ENCODE measurements at places on chromosomes 7 and 10.

GRCh38 chr10:104300002-104300735, 31.2 kb downstream of the GSTO2 start:
- no peak for DNase-seq

DNA sequence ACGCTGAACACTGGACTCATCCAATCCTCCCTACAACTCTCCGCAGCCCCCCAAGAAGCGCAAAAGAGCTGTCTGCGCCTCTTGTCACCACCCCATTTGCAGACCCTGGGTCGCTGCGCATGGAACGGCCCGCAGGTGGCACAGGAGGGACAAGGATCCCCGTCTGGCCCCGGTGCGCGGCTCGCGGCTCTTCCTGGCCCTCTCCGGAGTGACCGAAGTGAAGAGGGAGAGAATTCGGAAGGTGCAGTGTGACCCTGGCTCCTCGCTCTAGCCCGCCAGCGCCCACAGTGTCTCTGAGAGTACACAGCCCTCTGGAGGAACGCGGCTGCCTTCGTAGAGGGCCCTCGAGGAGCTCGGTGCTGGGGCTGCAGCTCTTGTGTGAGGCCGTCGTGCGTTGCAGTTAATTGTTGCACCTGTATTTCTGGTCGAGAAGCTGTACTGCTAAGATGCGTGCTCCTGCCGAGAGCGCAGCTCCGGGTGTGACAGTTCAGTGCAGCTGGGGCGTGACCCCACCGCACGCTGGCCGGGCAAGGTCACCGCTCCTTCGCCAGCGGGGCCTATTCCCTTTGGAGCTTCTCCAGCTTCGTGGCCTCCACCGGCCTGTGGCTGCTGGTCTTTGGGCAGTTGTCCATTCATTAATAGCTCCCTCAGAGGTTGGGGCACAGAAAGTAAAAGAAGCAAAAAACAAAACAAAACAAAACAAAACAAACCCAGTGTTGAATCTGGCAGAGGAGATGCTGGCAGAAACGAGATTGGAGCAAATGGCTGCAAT, 119.0 kb downstream of the SEC23IP start:
- no peak for DNase-seq

DNA sequence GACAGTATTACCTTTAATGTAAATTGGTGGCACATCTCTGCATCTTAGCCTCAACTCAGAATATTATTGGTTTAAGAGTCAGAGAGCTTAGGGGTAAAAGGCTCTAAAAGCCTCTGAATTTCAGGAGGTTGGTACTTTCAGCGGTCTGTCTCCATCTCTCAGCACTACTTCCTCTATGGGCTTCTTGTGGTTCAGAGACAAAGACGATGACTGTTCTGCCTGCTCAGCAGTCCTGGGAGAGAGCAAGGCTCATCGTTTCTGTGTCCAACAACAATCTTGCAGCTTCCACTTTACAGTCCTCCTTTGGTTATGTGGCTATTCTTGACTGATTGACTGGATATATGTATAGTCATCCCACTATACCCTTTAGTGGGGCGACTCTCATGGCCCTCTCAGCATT, 394.7 kb downstream of the AUTS2 start:
- no peak for DNase-seq

GRCh38 chr10:81875467-81876252, 666 bp downstream of the NRG3 start:
- no peak for DNase-seq

- no peak for DNase-seq
Measured at GRCh38 chr7:139823959-139824521, 5.0 kb upstream of the TBXAS1 start.

- no peak for DNase-seq
Measured at GRCh38 chr7:7129381-7129780, 53.0 kb upstream of the C1GALT1 start.

GRCh38 chr7:26584326-26584725, 280.1 kb downstream of the SKAP2 start:
- no peak for DNase-seq

GRCh38 chr7:150994838-150995510, 4.2 kb downstream of the NOS3 start:
- DNase-seq: no peak

DNA sequence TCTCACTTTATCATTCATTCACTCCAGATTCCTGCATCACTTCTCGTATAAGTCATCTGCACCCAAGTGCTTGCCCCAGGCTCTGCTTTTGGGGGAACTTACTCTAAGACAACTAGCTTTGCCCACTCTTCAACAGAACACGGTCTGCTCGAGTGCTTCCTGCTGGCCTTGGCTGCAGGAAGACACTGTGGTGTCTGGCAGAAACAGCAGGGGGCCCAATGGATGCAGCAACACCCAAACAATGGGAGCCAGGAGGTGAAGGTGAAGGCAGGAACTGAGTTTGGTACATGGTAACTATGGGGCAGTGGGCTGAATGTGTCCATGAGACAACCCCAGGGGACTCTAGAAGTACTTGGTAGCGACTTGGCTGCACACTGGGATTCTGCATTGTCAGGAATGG, 344.0 kb downstream of the REEP3 start:
- DNase-seq: no peak

DNA sequence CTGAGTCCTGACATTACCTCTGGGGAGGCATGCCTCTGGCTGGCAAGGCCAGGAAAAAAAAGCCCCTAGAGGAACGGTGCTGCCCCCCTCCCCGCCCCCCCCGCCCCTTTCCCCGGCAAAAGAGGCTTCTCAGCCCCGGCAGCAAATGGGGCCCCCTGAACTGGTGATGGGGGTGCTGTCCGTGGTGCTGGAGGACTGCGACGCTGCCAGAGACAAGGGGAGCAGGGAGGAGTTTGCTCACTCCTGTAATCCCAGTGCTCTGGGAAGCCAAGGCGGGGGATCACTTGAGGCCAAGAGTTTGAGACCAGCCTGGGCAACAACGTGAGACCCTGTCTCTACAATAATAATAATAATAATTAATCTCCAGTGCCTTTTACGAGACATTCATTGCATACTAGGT, 23.7 kb downstream of the SRRM3 start:
- no peak for DNase-seq

- no peak for DNase-seq
Measured at GRCh38 chr7:78752554-78752953, 700.9 kb downstream of the MAGI2 start.

GRCh38 chr7:107474104-107474521, 4.3 kb downstream of the GPR22 start:
- DNase-seq: no peak

- DNase-seq: no peak
Measured at GRCh38 chr10:122232769-122233168, 38.3 kb upstream of the BTBD16 start.

DNA sequence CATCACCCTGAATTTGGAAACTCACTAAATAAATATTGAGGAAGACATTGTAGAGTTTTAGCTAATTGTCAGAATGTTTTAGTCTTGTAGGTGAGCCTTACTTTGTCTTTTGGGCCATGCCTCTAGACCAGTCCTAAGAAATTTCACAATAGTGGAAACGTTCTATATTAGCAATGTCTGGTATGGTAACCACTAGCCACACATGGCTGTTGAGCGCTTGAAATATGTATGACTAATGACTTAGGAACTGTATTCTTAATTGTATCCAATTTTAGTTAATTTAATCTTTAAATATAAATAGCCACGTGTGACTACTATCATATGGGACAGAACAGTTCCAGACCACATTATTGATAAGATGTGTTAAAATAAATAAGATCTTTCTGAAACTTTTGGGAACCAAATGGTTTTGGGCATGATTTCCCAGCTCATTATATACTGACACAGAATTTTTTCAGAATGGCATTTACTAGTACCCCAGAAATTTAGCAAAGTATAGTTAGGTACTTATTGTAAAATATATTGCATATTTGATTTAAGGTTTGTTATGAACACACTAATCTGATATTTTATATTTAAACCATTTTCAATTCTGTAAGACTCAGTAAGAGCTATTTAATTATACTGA, 95.0 kb downstream of the VPS50 start:
- no peak for DNase-seq

DNA sequence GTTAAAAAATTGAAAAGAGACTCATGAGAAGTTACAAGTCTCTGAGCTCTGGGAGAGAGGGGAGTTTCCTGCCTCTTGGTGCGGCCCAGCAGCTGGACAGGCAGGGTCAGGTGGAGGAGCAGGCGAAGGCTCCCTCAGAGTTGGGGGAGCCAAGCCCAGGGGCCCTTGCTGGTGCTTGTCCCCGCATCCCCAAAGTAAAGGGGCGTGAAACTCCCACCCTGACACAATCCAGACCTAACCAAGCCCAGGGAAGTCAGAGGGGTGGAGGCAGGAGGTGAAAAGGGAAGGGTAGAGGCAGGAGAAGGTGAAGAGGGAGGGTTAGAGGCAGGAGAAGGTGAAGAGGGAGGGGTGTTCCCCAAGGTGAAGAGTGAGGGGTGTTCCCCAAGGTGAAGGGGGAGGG, 322.8 kb downstream of the GLRX3 start:
- DNase-seq: no peak
